ENCODE measurements at places on chromosomes 11 and 22. TPM values are rescaled to one million over a fixed set of nuclear protein-coding genes. Genes with fewer than 3 reads are reported as not detected.

ALDH3B1 gene
- 104 TPM for total RNA-seq

RIN1 gene
- total RNA-seq, result 8.2 TPM

APOA1 gene
- 3.7 TPM for total RNA-seq

APLP2 gene
- 582 TPM for total RNA-seq

AAMDC gene
- 30.3 TPM for total RNA-seq
